ENCODE measurements at places on chromosomes 6 and 20.

DNA sequence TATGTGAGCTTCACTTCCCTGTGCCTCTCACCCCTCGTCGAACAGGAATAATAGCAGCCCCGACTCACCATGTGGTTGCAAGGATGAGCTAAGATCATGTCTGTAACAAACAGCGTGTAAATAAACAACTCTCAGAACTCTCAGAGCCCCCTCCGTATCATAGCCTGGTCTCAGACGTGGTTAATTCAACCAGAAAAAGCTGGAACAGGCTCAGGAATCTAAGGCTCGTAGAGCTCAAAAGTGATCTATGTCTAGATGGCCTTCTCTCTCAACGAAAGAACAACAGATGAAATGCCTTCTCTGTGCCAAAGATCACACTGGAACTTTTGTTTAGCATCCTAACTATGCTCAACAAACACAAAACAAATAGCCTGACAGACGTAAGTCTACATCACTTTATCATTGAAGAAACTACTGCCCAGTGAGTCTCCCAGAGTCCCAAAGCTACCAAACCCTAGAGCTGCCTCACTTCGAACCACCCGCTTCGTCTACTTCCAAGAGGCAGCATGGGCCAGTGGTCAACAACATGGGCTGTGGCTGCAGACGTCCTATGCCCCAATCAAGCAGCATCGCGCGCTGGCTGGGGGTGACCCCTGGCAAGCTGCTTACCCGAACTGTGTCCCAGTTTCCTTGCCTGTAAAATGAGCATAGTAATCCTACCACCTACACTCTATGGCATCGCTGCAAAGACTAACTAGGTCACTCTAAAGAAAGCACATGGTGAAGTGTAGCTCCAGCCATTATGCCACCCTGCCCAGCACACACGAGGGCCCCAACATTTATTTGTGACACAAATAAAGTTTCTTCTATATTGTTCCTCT, 35.1 kb downstream of the NFATC2 start:
- no peaks in the 10 kb centered on the region for H3K36me3 ChIP-seq
- H3K27ac ChIP-seq: no peak overlapping the region
- H3K27me3 ChIP-seq: no peaks in the 10 kb centered on the region
- no peaks in the 10 kb centered on the region for H3K4me1 ChIP-seq

- H3K4me3 ChIP-seq: no peak overlapping the region
These were observed 92.5 kb upstream of the SUPT3H start for GRCh38 chr6:45470131-45470738.

DNA sequence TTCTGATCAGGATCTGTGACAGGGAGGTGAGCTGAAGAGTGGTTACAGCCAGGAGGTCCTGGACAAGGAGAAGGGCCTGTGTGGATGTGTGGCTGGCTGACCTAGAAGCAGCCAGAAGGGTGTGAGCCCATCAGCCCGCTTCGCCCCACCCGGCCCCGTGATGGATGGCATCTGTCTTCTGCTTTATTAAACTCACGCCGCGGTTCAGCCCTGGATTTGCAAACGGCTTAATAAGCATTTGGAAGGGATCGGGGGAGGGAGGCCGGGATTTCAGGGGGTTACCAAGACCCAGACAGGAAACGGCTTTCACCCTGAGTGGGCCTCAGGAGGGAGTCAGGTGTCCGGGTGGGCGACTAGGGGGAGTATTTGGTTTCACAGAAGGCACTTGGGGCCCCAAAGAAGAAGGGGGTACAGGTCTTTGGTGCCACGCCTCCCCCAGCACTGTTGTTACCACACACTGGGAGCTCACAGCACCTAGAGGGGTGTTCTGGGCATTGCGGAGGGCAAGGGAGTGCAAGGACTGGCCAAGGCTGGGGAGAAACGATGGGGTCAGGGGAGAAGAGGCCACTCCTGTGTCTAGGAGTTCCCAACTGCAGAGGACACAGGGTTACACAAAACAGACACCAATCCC, 53.8 kb upstream of the FOXP4 start:
- no peak overlapping the region for H3K4me3 ChIP-seq
- H3K27me3 ChIP-seq: no peaks in the 10 kb centered on the region
- no peak overlapping the region for H3K27ac ChIP-seq
- H3K36me3 ChIP-seq: no peaks in the 10 kb centered on the region

GRCh38 chr20:45518282-45518681, 2.9 kb upstream of the SPINT3 start:
- H3K4me1 ChIP-seq: no peaks in the 10 kb centered on the region
- peaks cover 2% of the 10 kb centered on the region for H3K27me3 ChIP-seq
- no peak for DNase-seq
- H3K27ac ChIP-seq: no peak overlapping the region
- H3K4me3 ChIP-seq: no peak overlapping the region
- no peaks in the 10 kb centered on the region for H3K36me3 ChIP-seq

DNA sequence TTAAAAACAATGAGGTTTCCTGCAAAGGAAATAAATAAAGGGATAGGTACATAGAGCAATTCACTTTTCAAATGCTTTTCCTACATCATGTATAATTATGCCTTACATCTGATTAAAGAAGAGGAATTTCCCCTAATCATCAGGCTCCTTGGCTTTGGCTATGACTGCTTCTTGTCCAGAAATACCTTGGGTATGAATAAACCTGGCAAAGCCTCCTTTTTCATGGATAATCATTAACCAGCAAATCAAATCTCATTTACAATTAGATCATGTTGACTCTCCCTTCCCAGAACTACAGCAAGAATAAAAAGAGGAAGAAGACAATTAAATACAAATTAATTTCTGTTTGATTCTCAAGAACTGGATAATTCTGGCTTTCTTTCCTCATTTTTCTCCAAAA, 58.0 kb upstream of the CD2AP start:
- H3K27ac ChIP-seq: no peak overlapping the region
- no peaks in the 10 kb centered on the region for H3K4me1 ChIP-seq
- no peaks in the 10 kb centered on the region for H3K27me3 ChIP-seq
- H3K36me3 ChIP-seq: no peaks in the 10 kb centered on the region
- no peak for DNase-seq

DNA sequence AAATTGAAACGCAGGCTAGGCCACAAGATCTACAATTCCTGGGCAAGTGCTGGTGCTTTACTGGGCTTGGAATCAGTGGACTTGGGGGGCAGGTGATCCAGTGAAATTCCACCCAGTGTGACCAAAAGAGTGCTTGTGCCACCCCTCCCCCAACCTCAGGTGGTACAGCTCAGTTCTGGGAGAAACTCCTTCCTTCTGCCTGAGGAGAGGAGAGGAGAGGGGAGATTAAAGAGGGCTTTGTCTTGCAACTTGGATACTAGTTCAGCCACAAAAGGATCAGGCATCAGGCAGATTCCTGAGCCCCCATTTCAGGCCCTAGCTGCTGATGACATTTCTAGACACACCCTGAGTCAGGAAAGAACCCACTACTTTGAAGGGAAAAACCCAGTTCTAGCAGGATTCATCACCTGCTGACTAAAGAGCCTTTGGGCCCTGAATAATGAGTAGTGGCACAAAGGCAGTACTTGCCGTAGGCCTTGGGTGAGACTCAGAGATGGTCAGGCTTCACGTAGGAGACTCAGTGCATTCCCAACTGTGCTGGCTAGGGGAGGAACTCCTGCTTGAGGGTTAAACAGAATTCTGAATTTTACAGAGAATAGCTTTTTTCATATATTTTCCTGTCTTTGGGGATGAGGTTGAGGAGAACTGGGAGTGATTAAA, 446.7 kb downstream of the BMP2 start:
- DNase-seq: no peak
- H3K4me1 ChIP-seq: no peaks in the 10 kb centered on the region
- H3K36me3 ChIP-seq: no peaks in the 10 kb centered on the region
- H3K4me3 ChIP-seq: no peak overlapping the region

DNA sequence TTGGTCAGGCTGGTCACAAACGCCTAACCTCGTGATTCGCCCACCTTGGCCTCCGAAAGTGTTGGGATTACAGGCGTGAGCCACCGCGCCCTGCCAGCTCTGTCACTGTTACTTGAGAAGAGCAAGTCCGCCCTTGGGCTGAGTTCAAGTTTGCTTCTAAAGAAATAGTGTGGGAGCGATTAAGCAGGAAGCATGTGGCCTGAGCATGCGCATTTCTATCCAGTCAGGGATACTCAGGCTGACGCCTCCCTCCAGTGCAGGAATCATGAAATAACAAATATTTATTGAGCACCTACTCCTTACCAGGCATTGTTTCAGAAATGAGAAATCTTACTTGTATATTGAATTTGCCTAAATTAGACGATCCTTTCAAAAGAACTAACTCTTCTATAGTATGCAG, 166.2 kb downstream of the EDN1 start:
- no peak overlapping the region for H3K4me3 ChIP-seq
- H3K4me1 ChIP-seq: no peaks in the 10 kb centered on the region
- H3K27me3 ChIP-seq: no peaks in the 10 kb centered on the region
- no peak overlapping the region for H3K27ac ChIP-seq
- DNase-seq: no peak
- H3K36me3 ChIP-seq: no peaks in the 10 kb centered on the region

Measured in aorta (tissue), 5 donors.